ENCODE measurements at places on chromosomes 6 and 20.

DNA sequence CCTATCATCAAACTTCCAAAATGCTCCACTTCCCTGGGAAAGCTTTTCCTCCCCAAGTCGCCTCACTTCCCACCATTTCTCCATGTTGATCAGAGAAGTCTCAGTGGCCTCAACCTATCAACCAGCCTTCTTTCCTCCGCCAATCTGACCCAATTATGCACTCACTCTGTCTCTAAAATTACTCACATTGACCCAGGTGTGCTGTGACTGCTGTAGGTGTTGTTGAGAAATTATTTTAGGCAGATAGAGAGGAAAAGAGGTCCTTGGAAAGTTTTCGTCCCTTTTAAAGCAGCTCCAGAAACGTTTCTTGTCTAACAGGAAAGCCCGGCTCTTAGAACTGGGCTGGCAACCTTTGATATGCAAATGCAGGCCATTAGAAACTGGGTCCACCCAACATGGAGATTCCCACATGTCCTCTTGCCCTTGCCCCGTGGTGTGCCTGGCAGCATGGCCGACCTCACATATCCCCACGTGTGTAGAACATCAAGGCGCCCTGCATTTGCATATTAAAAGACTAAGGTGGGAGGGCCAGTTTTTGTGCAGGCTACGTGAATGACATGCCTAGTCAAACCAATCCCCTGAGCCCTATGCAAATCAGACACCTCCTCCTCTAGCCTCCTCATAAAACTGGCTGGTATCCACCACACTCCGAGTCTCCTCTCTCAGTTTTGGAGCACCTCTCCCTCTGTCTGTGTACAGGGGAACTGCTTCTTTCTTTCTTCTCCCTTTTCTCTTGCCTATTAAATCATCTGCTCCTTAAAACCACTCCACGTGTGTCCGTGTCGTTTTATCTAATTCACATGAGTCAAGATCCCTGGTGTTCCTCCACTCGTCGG is 12.9 kb downstream of the IPCEF1 start:
- DNase-seq: no peak

GRCh38 chr20:8129211-8129976 is 2.7 kb upstream of the PLCB1 start:
- DNase-seq: no peak

DNA sequence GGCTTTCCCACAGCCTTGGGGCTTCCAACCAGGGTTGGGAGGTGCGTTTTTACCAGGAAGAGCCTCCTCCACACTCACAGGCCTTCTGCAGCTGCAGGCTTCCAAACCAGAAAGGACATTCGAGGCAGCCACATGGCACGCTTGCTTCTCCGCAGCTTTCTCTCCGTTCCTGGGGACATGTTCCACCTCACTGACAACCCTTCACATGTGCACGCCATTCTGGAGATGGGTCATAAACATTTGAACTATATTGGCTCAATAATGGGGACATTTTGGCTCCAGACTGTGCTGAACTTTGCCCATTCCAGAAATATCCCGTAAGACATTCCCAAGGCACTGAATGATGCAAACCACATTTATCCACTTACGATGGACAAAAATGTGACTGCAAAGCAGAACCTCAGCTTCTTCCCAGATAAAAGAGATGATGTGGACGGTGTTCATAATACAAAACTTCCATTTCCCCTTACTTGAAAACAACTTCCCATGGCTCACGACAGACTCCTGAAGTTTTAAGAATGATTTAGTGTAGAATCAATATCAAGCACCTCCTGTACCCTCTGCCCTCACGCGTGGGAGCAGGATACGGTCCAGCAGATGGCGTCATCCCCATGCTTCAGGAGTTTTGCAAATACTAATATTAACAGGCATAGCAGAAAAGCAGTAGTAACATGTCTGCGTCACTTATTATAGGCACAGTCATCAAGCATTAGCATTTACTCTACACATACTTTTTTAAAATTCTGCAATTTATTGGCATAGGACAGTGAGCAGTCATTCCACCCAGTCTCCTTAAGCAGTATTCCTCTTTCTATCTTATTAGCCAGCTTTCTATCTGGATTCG is 25.4 kb upstream of the FOXF2 start:
- no peak for DNase-seq

GRCh38 chr20:46797206-46797605 is 87.8 kb downstream of the SLC2A10 start:
- no peak for DNase-seq

GRCh38 chr20:9021216-9021615 is 47.7 kb upstream of the PLCB4 start:
- no peak for DNase-seq

DNA sequence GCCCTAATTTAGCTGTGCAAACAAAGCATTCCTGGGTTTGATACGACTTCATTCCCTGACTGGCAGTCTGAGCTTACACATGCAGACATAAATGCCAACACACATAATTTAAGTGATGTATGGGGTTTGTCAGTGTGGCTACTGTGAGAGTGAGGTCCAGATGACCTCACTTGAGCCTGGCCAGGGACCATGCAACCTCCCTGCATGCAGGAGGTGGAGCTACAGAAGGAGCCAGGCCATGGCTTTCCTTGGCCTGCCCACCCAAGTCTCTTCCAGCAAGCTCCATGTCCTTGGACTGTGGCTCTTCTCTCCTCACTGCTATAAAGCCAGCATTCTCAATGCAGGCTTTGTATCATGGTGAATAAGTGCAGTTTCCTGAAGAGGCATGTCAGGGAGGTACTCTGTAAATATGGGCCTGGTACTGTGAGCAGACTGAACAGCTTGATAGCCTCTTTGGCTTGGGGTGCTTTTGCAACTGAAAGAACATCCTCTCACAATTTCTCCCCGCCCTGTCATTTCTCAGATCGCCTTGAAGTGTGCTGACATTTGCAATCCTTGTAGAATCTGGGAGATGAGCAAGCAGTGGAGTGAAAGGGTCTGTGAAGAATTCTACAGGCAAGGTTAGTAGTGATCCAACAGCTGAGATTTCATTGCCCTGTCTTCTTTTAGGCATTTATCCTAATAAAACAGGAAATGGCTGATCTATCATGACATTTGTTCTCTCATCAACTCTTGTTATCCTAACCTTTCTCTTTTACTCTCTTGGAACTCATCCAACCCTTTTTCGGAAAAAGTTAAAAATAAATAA is 69.2 kb downstream of the MTFR2 start:
- no peak for DNase-seq

- no peak for DNase-seq
These were observed 150.8 kb upstream of the STXBP5 start for GRCh38 chr6:147053311-147053921.

Data from GM12891 (cell line).